GM12891 (cell line): ENCODE measurements at places on chromosomes 7 and 10.

DNA sequence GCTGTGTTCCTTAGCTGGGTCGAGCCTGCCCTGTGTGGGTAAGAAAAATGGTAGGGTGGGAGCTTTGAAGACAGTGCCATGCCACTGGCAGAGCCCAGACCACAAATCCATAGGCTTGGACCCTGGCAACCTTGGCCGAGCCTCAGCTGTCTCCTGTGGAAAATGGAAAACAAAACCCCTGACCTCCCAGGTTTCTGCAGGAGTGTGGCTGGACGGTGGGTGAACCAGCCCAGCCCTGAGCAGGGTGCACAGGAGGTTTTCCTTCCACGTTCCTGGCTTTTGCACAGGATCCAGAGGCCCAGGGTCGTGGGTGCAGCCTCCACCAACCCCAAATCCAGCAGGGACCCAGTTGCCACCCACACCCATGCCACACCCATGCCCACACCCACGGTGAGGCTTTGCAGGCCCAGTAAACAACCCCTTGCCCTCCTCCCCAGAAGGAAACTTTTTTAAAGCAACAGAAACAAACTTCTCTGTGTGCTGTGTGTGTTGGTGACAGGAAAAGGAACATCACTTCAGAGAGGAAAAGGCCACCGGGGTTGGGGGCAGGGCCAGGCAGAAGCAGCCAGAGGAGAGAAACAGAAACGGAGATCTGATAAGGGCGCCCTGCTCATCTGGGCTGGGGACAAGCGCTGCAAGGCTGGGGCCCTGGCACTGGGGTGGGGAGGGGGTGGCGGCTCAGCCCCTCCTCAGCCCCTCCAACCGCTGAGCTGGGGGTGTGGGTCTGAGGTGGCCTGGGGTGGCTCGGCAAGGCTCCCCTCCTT, 20.7 kb upstream of the ZMIZ1 start:
- DNase-seq = no peak

DNA sequence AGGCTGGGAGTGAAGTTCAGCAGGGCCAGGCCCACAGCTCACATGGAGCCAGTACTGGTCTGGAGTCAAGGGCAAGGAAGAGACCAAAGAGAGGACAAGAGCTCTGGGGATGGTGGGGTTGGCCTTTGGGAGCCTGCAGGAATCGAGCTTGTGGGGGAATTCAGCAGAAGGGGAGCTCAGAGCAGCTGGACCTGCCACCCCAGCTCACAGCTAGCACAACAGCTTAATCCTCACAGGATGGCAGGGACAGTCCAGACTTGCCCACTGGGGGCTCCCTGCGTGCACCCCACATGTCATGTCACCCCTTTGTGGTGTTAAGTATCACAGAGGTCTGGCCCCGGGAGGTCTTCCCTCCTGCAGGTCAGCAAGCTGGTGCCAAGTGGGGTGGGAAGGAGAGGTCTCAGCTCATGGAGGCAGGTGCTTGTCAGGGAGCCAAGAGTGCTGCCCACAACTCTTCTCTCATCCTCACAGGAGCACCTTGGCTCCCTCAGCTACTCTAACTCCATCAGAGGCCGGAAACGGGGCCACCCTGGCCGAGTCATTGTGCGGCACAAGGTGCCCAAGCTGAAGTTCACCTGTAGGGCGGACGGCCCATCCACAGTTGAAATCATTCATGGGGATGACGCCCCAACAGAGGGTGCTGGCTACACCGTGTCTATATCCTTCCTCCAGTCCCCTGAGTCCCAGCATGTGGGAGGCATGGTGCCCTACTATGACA, 22.5 kb downstream of the CUZD1 start:
- DNase-seq = no peak

DNA sequence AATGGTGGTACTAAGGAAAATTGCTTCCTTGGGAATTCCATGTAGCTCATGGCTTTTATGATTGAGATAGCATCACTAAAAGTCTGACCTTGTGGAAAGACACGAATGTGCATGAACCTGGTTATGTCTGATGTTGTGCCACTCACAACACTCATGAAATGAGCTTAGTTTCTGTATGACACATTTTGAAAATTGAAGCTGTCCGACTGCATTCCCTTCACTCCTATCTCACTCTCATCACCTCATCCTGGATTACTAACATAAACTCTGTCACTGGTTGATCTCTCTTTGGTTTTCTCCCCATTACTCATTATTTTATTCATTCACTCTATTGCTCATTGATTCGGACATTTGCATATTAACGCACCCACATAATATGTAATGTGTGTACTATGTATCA, 190.0 kb upstream of the VWC2 start:
- DNase-seq = no peak

DNA sequence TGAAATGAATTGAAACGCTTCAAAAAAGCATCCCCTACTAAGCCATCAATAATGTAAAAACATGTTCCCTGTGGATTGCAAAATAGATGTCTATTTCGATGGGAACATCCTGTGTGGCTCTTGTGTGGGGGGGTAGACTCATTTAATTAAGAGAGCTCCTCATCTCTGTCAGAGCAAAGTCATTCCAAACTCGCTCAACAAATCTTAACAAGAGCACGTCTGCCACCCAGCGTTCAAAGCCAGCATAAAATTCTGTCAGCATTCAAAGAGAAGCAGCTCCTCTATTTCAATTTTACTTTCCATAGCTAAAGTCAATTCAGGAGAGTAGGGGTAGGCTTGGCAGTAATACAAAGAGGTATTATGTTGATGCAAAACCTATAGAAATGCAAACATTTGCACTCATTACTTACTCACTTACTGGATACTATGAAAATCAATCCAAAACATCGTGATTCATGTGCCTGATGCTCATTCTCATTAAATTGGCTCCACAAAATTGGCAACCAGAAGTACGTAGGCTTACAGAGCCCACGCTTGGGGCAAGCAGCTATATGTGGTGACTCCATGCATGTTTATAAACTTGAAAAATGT, 114.9 kb downstream of the IPMK start:
- DNase-seq = no peak

GRCh38 chr10:93859049-93859655, 34.6 kb upstream of the SLC35G1 start:
- DNase-seq = no peak

DNA sequence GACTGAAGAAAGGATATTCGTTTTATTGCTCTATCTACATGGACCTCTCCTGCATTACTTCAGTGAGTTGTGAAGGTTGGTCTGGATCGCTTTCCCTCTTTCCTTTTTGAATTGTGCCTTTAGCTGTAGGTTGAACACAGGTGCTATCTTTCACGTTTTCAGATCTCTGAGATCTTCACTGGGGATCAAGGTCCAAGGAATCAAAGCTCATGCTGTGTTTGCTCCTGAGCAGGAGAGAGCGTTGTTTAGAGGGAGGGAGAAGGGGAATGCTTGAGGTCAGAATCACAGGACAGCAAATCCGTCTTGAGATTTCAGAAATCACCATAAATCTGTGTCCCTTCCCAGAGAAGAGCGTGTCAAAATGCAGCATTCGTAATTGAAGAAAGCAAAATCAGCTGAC, 105.0 kb downstream of the INSYN2A start:
- DNase-seq = no peak

DNA sequence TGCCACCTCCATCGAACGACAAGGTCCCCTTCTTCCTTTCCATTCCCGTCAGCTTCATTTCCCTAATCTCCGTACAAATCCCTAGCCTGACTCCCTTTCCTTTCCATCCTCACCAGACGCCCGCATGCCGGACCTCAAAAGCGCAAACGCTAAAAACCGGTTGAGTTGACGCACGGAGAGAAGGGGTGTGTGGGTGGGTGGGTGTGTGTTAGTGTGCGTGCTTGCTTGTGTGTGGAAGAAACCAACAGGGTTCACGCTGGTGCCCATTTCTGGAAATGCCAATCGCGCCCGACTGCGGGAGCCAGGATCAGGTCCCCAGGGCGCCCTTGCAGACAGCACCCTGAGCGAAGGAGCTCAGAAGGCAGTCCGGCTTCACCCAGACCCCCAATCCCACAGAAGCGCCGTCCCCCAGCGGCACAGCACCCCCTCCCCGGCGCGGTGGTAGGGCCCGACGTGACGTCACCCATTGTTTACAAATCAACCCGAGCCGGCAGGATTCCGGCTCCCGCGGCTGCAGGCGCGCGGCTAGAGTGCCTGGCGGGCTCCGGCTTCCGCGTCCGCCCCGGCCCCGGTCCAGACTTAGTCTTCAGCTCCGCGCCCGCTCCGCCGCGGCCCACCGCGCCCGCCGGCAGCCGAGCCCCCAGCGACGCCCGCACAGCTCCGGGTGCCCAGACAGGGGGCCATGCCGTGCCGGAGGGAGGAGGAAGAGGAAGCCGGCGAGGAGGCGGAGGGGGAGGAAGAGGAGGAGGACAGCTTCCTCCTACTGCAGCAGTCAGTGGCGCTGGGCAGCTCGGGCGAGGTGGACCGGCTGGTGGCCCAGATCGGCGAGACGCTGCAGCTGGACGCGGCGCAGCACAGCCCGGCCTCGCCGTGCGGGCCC, at the start of gene FRAT1:
Gene FRAT1, plus strand, starts transcription at position 500 of the 880 bp plus-strand sequence. Its CDS starts 183 bp downstream, at position 683.
- DNase-seq = peak; percentile 68

- DNase-seq = no peak
Observed at GRCh38 chr10:96334616-96335526, 23.9 kb downstream of the OPALIN start.

DNA sequence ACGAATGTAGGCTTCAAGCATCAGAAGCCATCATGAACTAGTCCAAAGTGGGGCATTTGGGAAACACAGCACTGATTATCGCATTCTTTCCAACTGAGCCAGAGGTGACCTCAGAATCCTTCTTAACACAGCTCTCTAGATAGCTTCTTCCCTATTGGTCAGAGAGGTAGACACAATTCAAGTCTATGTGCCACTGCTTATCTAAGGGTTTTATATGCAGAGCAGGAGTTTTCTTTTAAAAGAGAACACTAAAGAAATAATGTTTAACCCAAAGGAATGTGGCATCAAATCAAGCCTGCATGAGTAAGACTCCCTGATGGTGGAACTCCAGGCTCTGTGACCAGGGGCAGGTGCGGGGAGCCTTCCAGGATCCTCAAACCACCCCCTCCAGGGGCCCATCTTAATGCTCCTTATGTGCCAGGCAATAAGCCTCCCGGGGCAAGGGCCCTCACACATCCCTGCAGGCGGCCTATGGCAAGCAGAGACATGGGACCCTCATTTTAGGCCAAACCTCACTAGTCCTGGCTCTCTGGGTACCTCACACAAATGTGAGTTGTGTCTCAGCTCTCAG, 13.8 kb downstream of the HSPA12A start:
- no peak for DNase-seq

DNA sequence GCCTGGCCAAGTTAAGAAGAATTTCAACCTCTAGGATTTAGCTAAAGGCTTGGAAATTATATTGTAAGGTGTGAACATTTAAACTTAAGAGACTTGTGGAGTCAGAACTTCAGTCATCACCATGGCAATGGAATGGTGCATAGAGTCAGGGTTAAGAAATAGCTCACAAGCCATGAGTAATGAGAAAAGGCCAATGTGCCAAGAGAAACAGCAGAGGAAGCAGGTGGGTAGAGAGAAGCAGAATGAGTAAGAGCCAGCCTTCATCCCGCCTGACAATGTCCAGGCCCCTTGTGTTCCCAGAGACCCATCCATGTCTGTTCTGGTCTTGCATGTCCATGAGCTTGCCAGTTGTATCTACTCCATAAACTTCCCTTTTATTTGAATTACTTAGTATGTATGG, 62.6 kb upstream of the TBX20 start:
- DNase-seq = no peak

- no peak for DNase-seq
Observed at GRCh38 chr7:140229101-140229525, 52.3 kb upstream of the KDM7A start.

DNA sequence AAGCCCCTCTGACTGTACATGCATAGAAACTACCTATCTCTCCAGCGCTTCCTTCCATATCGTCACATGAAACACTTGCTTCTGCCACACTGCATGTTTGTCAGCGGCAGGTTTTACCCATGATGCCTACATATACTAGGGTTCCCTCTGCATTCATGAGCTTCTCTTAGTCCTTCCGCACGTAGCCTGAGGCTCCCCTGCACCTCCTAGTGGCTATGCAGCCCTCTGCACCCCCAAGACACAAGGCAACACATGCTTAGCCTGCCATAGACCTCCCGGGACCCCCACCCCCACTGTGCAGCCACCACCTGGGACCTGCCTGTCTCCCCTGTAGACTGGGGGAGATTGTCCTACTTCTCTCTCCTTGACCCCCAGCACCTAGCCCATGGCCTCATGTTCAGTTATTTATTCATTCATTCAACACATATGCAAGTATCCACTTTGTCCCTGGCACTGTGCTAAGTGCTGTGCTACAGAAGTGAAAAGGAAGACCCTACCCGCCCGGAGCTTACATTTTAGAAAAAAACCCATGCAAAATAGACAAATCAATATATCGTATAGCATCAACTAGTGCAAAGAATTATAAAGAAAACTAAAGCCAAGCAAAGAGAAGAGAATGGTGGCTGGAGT, 23.5 kb downstream of the TMEM273 start:
- DNase-seq = peak; percentile 50

GRCh38 chr10:53479365-53479764, 706.8 kb upstream of the MBL2 start:
- DNase-seq = no peak

GRCh38 chr10:36194276-36194675, 552.2 kb upstream of the FZD8 start:
- no peak for DNase-seq

DNA sequence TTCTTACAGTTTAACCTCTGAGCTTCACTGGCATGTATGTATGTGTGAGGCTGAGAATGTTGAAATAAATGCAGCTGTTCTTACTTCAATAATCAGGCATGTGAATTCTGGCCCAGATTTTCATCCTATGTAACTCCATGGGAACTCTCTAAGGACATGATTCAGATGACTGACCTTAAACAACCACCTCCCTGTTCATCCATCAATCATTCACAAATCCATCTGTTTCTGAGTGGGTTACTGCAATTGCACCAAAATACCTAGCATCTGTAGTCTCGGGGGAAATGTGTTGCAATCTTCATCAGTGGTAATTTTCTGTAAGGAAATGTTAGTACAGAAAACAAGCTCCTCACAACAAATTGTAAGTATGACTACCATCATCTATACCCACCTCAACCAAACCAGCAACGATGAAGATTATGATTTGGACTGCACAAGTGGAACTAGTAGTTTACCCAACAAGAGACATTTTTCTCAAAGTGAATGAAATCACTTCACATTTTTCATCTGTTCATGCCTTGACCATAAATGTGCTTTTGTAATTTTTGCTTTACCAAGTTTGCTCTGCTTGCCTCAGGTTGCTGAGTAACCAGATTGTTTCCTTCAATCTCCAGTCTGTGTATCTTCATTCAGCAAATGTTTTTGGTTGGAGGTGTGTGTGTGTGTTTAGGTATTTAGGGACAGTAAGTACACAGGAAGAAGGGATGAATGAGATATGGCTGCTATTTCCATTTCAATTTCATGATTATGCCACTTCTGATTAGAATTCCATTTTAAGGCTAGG, 65.7 kb upstream of the FZD8 start:
- DNase-seq = no peak

GRCh38 chr7:55556492-55556891, 15.8 kb downstream of the VOPP1 start:
- no peak for DNase-seq
